Type B pancreatic cell (in vitro differentiated cells): ENCODE measurements at places on chromosomes 12 and 14. TPM values are rescaled to one million over a fixed set of nuclear protein-coding genes. Genes with fewer than 3 reads are reported as not detected.

BICDL1 gene
- total RNA-seq: 7.4 and 7.8 TPM in 2 replicates

PA2G4 gene
- total RNA-seq: 115 and 141 TPM in 2 replicates

TSHR gene
- total RNA-seq: 0.65 and 1.6 TPM in 2 replicates

GSG1 gene
- 0.36 and 2.0 TPM in 2 replicates for total RNA-seq

COX8C gene
- not detected in 2 replicates for total RNA-seq

GDF3 gene
- not detected in 2 replicates for total RNA-seq

WNT1 gene
- total RNA-seq: 28.9 TPM in 1 of 2 replicates, not detected in the other

CYP46A1 gene
- total RNA-seq: 0.98 and 4.7 TPM in 2 replicates

DNA sequence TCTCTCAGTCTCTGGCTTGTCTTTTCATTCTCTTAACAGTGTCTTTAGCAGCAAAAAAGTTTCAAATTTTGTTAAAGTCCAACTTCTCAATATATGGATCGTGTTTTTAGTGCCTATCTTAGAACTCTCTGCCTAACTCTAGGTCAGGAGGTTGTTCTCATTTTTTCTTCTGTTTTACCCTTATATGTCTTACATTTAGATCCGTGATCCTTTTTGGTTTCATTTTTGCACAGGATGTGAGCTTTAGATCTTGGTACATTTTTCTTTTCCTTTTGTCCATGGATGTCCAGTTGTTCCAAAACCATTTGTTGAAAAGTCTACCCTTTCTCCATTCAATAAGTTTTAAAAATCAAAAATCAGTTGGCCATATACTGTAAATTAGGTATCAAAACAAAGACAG, 6.8 kb downstream of the VRK1 start:
- DNase-seq: no peak

- DNase-seq: no peak
Measured at GRCh38 chr12:47783821-47784819, 11.1 kb downstream of the SLC48A1 start.

DNA sequence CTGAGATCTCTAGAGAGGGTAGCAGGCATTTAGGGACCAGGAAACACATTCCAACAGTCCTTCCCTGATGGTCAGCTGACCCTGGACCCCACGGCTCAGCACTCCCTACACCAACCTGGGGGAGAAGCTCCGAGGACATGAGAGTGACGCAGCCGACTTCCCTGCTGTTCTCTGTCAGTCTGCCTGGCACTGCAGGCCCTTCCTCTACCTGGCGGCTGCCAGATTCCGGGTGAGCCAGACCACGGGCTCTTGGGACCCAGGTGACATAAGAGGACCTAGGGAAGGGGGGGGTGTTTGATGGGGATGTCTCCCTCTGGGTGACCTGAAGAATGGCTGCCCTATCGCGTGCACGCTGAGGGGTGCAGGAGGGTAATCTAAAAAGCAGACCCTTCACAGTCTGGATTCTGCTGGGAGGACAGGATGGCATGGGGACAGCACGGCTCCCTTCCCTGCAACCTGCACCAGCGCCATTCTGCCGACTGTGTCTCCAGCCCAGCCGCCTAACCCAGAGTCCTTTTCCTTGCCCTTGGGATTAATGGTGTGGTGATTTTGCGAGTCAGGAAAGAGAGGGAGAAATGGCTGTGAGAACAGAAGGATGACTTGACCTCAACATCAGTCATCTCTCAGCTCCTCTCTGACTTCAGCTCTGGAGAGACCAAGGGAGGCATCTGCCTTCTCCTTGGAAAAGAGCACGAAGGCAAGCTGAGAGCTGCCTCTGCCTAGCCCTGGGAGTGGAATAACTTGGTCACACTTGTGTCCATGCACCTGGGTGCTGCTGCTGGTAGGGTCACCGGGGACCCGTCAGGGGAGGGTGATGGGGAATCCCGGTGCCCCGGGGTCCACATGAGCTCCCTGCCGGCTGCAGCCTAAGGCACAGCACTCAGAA, 158.5 kb downstream of the CALM1 start:
- DNase-seq: no peak

GRCh38 chr12:67069451-67070306, 199.5 kb upstream of the CAND1 start:
- DNase-seq: peak; percentile 73

DNA sequence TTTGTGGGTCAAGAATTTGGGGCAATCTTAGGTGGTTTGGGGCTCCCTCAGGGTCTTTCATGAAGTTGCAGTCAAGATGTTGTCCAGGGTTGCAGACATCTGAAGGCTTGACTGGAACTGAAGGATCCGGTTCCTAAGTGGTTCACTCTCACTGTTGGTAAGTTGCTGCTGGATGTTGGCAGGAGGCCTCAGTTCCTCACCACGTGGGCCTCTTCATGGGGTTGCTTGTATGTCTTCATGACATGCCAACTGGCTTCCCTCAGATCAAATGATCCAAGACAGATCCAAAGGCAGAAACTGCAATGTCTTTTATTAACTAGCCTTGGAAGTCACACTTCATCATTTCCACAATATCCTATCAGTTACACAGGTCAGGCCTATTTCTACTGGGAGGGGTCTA, 49.2 kb downstream of the ARF6 start:
- DNase-seq: no peak

DNA sequence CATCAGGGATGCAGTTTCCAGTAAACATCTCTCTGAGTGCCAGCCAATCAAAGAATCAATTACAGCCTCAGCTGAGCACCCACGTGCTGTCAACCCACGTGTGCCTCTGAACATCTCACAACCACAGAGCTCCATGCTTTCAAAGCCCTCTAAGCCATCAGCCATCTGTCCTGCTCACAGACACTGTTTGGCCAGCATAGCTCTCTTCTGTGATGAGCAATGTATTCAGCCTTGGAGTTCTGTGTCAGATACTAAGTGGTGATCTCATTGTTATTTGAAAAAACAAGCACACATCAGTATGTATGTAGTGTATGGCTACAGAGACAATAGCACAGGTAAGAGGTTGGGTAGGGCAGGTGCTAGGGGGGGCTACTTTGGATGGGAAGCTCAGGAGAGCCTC, 94.3 kb downstream of the RGS6 start:
- no peak for DNase-seq

DNA sequence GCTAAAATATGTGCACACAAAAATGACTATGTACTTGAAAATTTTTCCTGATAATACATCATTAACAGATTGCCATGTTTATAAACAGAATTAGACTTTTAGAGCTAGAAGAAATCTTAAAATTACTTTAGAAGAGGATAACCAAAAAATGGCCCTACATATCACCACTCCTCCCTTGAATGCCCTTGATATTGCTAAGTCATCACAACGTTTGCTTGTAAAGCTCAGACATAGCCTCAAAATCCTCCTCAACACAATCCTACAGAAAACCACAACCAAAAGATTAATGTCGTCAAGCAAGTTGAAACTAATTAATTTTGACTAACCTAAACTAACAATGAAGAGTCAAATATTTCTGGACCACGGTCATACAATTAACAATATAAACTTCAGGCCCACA, 19.4 kb upstream of the NAA30 start:
- DNase-seq: no peak

GRCh38 chr14:92033906-92034687, 5.8 kb downstream of the TRIP11 start:
- DNase-seq: no peak

DNA sequence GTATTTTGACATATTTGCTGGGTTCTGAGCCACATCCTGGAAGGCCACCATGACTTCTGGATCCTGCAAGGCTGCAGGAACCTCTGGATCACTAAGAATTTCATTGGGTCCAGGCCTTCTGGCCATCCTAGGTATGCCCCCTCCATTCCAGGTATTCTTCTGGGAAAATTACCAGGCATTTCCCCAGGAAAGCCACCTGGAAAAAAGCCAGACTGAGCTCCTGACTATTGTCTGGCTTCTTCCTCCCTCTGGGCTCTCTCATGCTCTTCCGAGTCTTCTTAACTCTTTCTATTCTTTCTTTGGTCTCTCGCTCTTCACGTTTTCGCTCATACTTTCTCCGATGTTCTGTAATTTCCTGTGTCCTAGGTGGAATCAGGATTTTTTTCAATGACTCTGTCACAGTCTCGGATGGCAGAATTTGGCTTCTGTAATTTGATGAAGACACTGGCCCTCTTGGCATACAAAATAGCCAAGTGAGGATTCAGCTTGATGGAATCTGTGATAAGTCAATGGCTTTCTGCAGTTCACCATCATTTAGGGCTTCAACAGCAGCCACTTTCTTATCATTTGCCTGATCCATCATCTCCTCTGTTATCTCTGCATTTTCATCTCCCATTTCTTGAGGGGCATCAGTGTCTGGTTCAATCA, 42.6 kb downstream of the ATP23 start:
- DNase-seq: no peak

DNA sequence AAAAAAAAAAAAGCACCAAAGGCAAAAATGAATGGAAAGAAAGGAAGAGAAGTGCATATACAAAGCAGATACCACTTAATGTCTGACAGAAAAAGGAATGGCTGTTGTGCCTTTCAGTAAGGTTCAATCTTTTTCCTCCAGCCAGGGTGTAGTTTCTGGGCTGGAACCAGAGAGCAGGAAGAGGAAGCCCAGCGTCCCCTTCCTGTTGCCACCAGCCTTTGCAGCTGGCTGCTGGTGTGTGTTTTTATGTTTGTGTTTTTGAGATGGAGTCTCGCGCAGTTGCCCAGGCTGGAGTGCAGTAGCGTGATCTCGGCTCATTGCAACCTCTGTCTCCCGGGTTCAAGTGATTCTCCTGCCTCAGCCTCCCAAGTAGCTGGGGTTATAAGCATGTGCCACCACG, 64.6 kb upstream of the LTA4H start:
- no peak for DNase-seq

GRCh38 chr12:107130830-107131611, 37.7 kb upstream of the CRY1 start:
- DNase-seq: no peak

DNA sequence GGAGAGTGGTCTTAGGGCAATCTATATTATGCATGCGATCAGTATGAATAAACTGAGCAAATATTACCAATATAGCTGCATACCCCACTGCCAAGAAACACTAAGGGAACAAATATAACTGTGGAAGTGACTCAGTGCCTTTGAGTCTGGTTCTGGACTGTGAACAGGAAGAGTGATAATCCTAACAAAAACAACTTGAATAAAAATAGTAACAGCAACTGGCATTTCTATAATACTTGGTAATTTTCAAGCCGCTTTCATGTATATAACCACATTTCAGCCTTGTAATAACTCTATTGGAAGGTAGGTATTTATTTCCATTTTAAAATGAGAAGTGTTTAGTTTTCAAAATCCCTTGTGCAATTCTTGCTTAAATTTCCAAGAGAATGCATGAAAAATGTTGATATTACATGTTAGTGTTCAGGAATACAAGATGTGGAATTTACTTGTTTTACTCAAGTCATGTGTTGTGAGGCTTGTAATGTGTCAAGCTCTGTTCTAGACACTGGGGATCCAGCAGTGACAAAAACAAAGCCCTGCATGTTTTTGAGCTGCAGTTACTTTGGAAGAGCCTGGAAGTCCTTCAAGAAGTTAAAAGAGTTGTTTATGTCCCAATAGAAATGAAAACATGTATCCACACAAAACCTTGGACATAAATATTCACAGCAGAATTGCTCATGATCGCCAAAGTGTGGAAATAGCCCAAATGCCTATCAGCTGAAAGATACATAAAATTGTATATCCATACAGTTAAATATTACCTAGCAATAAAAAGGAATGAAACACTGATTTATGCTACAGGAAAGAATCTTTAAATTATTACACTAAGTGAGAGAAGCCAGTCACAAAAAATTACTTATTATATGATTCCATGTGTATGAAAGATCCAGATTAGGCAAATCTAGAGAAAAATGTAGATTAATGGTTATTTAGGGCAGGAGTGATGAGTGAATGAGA, 338.1 kb upstream of the TMEM132C start:
- no peak for DNase-seq

DNA sequence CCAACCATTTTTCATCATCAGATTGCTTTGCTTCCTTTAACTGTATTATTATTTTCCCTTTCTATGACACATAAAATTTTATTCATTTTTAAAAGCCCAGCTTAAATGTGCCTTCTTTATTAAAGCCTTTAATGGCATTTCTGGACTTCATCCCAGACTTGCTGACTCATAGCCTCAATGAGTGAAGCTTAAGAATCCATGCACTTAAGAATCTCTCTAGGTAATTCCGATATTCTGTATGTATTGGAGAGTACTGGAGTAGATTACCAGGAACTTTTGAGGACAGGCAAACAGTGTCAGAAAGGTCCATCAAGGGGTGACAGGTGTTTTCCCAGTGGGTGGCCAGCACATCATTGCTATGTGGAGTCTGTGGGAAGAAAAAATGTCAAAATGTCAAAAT, 107.9 kb downstream of the PTPRQ start:
- no peak for DNase-seq

DNA sequence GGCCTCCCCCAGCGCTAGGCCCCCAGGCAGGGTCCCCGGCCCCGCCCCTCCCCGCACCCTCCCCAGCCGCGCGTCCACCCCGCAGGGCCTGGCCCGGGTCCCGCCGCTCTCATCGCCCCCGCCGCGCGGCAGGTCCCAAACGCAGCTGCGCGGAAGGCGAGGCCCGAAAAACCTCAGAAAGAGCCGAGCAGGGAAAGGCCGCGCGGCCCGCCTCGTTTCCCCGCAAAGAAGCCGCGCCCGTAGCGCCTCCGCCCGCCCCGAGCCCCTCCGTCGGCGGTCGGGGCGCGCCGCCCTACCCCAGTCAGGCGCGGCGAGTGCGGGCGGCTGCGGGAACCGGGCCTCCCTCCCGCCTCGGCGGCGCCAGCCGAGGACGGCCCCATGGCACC, 324 bp downstream of the POLE start:
- peak; percentile 74 for DNase-seq

GRCh38 chr12:116601933-116602810, 43.0 kb downstream of the MAP1LC3B2 start:
- DNase-seq: no peak

DNA sequence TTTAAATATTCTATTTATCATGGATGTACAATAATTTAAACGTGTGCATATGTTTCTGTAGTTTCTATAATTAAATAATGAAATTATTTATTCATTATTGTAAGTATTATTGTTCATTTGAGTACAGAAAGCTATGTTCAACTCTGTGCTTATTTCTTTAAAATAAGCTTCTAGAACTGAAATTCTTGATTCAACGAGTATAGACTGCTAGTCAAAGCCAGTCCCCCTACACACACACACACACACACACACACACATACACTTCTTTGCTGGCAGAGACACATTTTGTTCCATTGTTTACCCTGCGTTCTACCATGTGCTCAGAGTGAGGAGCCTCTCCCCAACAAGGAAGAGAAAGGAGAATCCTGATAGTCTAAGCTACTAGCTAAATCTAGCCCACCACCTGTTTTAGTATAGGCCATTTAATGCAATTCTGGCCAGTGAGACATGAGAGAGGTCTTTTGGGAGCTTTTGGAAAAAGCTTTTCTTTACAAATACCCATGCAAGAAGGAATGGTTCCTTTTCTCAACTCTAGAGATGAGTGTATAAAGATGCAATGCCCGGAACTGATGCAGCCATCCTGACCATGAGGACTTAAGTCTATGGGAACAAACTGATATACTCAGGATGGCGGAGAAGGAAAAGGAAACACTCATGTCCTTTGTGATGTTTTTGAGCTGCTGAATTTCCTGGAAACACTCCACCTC, 161.4 kb downstream of the NDUFA12 start:
- no peak for DNase-seq

GRCh38 chr14:25006961-25007795, 42.8 kb downstream of the STXBP6 start:
- no peak for DNase-seq
